Epithelial cell of proximal tubule (primary cell): ENCODE measurements at places on chromosomes 16 and 17.

DNA sequence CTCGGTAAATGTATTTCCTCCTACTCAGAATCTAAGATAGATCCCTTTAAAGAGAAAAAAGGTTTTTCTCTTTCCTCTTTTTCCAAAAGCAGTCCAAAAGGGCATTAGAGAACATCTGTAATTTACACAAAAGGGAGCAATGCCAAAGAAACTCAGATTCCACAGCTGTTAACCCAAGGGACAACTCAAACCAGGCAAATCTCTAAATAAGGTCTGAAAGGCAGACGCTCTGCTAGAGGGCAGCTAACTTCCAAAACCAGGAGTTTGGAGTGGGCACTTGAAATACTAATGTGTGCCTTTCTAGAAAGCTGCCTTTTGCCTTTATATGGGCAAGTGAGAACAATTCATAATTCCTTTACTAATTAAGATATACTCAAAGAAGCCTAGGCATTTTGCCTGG is 435.7 kb downstream of the ZFHX3 start:
- DNase-seq: no peak

DNA sequence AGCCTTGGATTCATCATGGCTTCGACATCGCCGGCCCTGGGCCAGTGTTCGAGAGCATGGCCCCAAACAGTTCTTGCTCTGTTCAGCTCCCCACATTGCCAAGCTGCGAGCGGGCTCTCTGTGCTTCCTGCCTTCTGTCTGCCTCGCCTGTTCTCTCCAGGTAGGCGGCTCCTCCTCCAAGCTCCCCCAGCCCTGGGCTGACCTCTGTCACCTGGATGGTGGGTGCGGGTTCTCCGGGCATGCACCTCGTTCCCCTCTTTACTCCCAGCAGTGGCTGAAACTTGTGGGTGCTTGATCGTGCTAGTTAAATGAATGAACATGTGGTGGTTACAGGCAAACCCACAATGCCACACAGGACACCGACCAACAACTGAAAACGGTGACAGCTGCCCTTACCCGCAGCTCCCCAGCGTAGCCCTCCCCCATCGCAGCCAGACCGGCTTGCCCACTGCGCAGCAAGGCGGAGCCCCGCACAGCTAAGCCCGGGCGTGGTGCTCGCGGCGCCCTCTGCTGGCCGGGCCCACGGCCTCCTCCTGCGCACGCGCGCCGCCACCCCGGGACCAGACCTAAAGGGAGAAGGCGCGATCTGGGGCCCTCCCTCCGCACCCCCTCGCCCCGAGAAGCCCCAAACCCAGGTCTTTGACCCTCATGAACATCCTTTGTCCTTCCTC is 23.0 kb upstream of the EIF1 start:
- DNase-seq: no peak

DNA sequence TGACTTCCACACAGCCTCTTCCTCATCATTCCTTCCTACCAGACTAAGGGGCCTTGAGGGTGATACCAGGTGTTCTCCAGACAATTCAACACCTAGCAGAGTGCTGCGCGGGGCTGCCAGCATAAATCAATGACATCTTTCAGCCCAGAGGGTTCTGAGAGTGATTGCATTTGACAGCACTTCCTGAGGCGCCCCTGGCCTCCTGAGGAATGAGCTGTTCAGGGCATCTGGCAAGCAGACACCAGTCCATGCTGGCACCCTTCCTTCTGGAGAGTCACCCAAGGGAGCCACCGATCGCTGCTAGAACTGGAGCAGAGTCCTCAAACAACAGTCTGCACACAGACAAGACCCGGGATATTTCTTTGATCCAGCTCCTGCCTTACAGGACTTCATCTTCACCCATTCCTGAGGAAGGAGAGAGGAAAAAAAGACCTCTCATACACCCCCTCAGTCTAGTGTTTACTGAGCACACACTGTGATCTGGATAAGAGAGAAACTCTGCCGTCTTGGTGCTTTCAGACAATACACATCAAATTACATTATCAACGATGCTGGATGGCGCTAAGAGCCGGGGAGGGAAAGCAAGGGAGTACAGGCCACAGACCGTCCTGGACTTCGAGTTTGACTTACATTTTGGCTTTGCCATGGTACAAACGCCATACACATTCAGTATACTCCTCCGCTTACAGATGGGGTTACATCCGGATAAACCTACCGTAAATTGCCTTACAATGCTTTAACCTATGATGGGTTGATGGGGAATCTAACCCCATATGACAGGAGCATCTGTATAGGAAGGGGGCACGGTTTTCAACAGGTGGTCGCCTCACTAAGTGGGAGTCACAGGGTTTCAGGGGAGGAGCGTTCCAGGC is 23.0 kb downstream of the NPTX1 start:
- DNase-seq: no peak

DNA sequence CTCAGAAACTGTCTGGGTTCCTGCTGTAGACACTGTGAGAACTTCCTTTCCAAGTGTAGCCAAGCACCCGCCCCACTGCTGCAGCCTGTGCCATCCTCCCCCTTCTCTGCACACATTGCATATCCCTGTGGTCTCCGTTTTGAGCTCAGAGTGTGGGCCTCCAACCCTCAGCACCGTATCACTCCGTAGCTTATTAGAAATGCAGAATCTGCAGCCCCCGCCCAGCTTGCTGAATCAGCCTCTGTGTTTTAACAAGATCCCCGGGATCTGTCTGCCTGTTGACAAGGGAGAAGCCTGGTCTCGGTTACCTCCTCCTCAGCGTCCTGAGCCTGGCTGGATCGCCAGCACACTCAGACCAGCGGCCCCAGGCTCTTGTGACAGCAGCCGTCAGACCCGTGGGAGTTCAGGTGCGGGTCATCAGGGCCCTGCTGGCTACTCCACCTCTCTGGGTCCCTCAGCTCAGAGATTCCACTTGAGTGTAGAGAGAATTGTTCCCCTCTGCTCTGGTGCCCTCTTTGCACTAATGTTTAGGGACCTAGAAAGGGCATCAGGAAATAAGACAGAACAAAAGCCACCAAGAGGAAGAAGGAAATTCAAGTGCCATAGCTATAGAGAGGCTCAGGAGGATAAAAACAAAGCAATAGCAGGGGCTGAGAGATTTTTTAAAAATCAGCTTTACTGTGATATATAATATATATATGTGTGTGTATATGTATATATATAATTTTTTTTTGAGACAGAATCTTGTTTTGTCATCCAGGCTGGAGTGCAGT is 92.3 kb downstream of the PITPNC1 start:
- no peak for DNase-seq

DNA sequence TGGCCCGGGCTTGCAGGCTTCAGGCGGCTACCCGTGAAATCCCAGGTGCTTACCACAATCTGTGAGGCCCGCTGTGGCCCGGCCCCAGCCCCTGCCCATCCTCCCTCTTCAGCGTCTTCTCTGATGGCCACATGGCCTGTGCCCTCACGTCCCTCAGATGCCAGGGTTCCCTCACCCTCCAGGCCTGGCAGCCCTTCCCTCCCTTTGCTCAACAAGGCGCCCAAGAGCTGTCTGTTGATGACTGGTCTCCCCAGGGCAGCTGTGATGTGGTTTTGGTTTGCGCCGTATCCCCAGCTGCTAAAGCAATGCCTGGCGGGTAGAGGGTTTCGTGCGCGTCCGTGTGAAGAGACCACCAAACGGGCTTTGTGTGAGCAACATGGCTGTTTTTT is 35.1 kb downstream of the PMM2 start:
- no peak for DNase-seq

- no peak for DNase-seq
Measured at GRCh38 chr17:65892912-65893377, 299.0 kb downstream of the CEP112 start.

- DNase-seq: no peak
Measured at GRCh38 chr16:4958510-4959438, 644 bp downstream of the SEC14L5 start.

- DNase-seq: no peak
Measured at GRCh38 chr17:79655672-79656290, 44.9 kb upstream of the RBFOX3 start.

GRCh38 chr16:89489898-89490438 is 393 bp downstream of the ANKRD11 start:
- DNase-seq: no peak

- DNase-seq: no peak
Measured at GRCh38 chr16:1949507-1949906, 5.0 kb downstream of the RPL3L start.

GRCh38 chr17:73393962-73394361 is 82.2 kb upstream of the CDC42EP4 start:
- DNase-seq: no peak

- no peak for DNase-seq
Measured at GRCh38 chr17:38434178-38434665, 6.0 kb downstream of the ARHGAP23 start.

- DNase-seq: peak; percentile 77
Measured at GRCh38 chr16:3458852-3459361, 15.4 kb downstream of the NAA60 start.

- no peak for DNase-seq
Measured at GRCh38 chr16:67528870-67529581, 397 bp downstream of the RIPOR1 start.

DNA sequence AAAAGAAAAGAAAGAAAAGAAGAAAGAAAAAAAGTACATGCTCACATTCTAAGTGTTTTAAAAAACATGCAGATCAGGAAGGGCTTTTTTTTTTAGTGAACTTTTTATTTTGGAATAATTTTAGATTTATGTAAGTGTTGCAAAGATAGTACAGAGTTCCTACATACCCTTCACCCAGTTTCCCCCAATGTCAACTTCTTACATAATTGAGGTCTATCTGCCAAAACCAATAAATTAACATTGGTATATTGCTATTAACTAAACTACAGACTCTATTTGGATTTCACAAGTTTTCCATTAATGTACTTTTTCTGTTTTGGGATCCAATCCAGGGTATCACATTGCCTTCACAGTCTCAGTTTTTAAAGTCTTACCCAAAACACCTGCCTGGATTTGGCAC is 81.7 kb downstream of the SKAP1 start:
- no peak for DNase-seq

DNA sequence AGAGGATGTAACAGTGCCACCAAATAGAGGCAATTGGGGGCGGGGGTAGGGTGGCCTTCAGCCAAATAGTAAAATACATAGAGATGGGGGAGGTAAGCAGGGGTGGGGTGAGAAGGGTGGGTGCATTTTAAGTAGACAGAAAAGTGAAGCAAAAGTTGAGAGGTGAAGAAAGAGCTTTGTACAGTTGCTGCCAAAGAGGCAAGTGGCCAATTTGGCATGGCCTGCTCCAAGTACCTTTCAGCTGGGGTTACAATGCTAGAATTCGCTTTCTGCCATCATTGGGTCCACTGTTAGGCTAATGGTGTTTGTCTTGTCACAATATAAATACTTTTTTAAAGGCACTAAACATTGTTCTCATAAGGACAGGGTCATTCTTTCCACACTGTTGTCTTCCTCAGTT is 5.2 kb upstream of the TMEM97 start:
- DNase-seq: no peak

DNA sequence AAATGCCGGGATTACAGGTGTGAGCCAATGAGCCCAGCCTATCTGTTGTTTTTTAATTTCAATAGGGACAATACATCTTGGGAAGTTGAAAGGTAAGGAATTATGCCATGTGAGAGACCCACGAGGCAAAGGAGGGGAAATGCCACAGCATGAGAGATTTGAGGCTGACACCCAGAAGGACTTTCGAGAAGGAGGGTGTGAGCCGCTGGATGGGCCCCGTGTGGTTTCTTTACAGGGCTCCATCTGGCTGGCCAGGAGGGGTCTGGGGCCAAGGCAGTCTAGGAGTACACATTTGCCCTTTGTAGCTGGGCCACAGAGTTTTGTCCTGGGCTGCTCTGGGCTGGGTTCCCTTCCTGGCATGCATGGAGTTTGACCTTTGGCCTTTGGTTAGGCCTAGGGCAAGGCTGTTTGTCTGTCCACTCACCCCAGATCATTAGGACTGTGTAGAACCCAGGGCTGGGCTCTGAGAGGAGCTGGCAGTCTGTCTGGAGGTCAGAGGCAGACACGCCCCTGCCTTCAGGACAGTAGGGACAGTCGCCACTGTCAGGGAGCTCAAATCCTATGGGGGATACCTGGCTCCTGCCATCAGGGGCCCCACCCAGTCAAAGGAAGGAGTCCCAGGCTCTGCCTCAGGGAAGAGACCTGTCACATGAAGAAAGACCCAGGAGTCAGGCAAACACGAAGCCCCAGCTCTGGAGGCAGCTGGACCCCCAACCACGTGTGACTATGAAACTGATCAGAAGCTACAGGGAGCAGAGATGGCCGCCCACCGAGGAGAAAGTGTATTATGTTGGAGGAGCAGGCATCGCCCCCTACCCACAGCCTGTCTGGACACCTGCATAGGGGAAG is 24.2 kb upstream of the NXPH3 start:
- DNase-seq: no peak

DNA sequence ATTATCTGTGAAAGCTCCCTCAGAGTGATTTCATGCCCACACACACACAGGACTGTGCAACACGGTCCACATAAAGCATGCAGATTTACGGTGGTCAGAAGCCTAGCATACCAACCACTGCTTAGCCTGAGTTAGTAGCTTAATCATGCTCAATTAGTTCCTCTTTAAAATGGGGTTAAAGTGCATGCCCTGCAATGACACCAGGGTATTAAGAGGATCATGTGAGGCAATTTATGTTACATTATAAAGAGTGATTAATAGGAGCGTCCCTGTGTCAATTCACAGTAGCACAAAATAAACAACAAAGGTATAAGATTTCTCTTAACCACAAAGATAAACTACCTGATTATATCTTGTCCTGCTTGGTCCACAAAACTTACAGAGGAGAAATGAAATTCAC is 39.8 kb downstream of the C17orf67 start:
- DNase-seq: no peak

DNA sequence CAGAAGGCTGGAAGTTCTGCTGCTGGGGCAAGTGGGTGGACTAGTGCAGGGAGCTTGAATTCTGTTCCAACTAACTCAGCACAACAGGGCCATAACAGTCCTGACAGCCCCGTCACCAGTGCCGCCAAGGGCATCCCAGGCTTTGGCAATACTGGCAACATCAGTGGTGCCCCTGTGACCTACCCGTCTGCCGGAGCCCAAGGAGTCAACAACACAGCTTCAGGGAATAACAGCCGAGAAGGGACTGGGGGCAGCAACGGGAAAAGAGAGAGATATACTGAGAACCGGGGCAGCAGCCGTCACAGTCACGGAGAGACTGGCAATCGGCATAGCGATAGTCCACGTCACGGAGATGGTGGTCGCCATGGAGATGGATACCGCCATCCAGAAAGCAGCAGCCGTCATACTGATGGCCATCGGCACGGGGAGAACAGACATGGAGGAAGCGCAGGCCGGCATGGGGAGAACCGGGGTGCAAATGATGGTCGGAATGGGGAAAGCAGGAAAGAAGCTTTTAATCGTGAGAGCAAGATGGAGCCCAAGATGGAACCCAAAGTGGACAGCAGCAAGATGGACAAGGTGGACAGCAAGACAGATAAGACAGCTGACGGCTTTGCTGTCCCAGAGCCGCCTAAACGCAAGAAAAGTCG is 9.4 kb upstream of the PSMC5 start:
- DNase-seq: no peak

DNA sequence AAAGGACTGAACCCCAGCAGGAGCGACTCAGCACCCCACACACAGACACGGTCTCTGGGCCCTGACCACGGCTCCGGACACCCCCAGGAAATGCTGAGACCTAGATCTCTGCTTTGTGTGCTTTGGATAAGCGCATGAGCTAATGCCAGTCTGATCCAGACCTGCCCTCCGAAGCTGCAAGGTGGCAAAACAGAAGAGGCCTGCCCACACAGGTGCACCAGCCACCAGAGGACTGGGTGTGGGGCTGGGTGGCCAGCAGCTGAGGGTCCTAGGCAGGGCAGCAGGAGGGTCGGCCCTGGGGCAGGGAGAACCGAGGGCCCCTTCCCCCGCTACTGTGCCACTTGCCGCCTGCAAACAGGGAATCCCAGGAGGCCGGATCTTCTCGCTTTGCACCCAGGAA is 30.7 kb upstream of the EIF1 start:
- DNase-seq: no peak

- DNase-seq: no peak
Measured at GRCh38 chr16:8646326-8647053, 25.0 kb downstream of the METTL22 start.
